ENCODE measurements at places on chromosomes 2 and 18.
A peak's percentile ranks its signal among the peaks of the same experiment; 100 is the strongest.

GRCh38 chr18:47795434-47795814 lies 135.0 kb downstream of the SMAD2 start:
- DNase-seq: no peak

DNA sequence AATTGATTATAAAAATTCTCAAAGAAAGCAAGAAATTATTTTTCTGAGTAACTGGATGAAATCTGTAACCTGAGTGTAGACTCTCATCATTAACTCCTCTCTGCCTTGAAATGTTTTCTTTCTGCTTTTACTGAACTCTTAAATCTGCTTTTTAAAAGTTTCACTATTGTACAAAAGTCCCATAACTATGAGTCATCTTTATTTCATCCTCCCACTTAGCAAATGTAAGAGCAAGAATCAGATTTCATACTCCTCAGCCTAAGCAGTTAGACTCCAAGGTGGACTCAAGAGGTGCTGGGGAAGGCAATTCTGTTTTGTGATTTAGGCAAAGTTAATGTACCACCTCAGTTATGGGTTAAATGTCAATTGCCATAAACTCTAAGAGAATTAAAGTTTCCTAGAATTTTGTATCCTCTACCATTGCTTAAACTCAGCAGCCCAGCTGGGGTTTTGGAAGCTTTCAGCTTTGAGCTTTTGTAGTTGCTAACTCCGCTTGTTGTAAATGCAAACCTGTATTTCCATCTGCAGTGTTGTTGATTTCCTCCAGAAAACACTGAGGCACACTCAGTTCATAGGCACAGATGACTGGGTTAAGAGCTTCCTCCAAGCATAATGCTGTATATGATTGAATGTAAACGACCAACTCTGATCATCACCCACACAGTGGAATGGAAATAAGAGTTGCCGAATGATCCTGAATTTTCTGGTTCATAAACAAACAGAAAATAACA lies 268.8 kb downstream of the ARHGAP15 start:
- no peak for DNase-seq

DNA sequence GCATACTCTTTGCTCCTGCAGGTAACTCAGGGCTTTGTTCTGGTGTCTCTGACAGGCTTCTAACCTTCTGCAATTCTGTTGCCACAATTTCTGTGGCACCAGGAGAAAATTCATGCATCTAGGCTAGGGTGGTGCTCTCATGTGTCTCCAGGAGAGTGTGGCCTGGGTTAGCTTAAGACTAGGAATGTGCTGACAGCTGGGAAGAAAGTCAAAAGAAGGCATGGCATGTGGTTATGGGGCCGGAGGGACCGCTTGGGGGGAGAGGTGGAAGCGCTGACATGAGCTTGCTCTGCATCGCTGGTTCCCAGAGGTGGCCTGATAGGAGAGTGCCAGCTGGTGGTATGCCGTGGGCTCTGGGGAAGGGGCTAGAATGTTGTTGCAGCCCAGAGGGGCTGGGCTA lies 173.3 kb upstream of the TNP1 start:
- no peak for DNase-seq

DNA sequence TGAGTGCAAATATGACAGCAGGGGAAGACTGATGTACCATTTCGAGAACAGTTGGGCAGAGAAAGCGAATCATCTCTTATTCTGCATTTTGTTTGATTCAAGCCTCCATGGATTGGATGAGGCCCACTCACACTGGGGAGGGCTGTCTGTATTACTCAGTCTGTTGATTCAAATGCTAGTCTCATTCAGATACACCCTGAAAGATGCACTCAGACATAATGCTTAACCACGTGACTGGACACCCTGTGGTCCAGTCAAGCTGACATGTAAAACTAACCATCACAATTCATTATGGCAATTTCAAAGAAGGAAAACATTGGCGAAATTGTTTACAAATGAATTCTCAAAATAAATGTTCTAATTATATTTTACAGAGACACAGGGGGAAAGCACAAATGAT lies 1210.2 kb downstream of the DPP10 start:
- no peak for DNase-seq

- no peak for DNase-seq
Measured at GRCh38 chr2:170713543-170714380, 1.4 kb upstream of the SP5 start.

GRCh38 chr2:11752906-11753305 lies 6.5 kb downstream of the LPIN1 start:
- DNase-seq: no peak

- DNase-seq: no peak
Measured at GRCh38 chr18:31595121-31595771, 3.6 kb downstream of the TTR start.

- no peak for DNase-seq
Measured at GRCh38 chr2:9756692-9757250, 86.5 kb upstream of the TAF1B start.

- DNase-seq: no peak
Measured at GRCh38 chr2:73203055-73203681, 794 bp downstream of the NOTO start.

DNA sequence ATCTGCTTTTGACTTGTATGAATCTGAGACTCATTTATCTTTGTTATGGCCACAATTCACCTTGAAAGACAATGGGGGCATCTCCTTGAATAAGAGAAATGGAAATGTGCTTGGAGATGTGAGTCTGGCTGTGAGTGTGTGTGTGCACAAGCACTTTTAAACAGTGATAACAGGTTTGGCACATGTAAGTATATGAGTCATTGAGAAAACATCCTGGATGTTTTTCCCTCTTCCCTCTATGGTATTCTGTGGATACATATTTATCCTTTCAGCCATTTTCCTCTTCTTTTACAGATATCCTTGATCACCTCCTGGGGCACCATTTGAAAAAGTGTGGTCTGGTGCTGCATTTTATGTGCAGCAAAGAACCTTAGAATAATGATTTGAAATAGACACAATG lies 317.3 kb upstream of the THUMPD2 start:
- DNase-seq: no peak

DNA sequence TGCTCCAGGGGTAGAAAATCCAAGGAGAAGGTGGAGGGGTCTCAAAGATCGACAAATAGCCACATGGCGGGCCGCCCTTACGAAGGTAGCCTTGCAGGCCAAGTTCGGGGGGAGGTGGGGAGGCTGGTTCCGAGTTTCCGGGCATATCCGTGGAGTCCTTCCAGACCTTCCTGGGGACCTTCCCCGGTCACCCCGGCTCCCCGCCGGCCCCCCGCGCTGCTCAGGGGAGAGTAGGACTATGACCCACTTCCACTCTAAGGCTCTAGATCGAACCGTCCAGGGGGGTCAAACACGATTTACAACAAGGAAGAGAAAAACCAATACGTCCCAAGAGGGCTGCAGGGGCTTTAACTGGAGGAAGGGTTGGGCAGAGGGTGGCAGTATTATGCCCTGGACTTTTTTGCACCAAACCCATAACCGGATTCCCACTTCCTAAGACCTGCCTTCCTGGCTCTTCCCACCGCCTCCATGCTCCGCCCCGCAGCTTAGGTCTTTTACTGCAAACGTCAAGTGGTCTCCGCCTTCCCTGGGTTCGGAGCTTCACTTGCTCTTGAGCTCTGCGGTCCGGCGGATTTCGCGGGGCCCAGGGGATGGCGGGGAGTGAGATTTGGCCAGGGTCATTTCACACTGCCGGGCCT lies 779 bp upstream of the LYPD6 start:
- DNase-seq: no peak

- no peak for DNase-seq
Measured at GRCh38 chr2:15412779-15413178, 148.4 kb downstream of the NBAS start.

DNA sequence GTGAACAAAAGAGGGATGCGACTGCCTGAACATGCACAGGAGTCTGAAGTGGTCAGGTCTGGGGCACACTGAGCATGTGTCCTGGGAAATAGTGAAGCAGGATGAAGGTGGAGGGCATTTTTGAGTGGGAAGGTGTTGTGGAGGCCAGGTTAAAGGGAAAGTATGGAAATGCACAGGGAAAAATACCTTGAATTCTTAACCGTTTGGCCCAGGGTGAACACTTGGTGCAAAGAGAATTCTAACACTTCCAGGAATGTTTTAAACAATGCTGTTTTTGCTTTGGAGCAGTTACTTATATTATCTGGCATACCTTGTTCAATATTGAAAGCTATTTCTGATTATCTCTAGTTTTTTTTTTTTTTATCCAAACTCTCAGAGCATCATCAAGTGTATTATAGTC lies 623.5 kb downstream of the DCC start:
- no peak for DNase-seq

GRCh38 chr2:74584088-74584645 lies 29.6 kb downstream of the DOK1 start:
- DNase-seq: no peak

DNA sequence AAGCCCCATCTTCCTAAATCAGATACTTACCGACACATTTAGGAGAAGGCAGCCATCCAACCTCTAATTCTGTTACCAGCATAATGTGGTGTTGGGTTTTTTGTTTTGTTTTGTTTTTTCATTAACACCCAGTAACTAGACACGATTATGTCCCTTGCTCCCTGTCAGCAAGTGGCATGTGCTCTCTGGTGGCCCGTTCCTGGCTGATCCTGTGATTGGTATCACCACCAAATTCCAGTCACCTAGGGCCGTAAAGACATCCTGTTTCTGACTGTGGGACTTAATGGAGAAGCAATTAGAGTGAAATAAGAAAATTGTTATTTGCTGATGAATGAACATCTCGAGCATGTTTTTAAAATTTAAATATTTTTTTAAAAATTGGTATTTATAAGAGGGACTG lies 5.9 kb upstream of the DLX1 start:
- no peak for DNase-seq

DNA sequence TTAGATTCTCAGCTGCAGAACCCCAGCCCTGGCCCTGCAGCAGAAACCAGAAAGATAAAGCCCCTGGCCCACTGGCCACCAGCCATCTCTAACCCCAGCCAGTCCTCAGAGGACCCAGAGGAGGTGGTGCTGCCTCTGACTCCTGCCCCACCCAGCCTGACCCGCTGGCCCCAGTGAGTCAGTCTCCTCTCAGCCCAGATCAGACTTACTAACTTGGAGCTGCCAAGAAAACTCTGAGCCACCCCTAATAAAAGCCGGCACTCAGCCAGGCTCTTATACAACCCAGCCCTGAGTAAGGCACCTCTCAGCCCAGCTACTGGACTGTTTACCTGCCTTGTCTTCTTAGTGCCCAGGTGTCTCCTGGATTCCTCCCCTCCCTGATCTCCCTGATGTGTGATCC lies 2.0 kb downstream of the SLC14A2 start:
- peak; percentile 77 for DNase-seq

DNA sequence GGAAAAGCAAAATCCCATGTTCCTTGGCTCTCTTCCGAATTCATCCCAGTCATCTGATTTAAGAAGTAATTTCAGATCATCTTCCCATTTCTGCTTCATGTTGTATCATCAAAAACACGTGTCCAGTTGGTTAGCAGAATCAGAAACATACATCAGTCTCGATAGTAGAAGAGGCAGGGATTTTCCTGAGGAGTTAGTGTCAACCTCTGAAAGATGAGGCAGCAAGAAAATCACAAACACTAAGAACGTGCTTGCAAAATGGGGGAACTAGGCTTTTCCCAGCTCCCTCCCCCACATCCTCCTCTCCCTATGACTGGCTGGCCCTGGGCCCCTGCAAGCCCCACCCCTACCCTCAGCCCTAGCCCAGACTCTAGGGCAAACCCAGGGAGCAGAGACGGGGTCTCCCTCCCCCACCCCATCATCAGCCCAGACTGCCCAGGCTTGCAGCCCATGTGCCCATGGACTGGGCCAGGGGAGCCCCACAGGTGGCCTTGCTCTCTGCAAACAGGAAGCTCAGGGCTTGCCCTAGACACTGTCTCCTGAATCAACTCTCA lies 161.0 kb upstream of the ID2 start:
- no peak for DNase-seq

GRCh38 chr18:66749030-66749429 lies 145.1 kb upstream of the CDH19 start:
- no peak for DNase-seq

DNA sequence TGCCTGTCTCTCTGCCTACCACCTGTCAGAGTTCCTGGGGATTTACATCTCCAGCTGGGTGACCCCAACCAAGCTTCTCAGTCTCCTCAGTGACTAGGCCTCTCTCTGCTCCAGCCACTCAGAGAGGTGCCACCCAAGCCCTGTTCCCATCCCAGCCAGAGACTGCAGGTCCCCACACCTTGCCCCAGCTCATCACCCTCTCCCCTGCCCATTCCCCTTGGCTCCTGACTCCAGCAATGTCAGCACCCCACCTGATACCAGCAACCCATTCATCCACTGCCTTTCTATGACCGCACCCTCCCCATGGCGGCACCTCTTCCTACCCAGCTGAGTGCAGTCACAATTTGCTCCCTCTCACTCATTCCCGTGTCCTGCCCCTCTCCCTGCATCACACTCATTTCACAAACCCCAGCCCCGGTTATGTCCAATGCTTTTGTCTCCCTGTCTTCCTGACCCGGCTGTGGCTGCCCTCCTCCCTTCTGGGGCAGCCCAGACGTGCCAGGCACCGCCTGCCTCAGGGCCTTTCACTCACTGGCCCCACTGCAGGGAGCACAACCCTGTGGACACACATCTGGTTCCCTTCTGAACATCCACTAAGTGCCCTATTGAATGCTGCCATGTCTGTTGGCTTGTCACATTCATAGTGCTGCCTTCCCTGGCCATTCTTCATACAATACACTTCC lies 494.8 kb upstream of the HS6ST1 start:
- DNase-seq: no peak

DNA sequence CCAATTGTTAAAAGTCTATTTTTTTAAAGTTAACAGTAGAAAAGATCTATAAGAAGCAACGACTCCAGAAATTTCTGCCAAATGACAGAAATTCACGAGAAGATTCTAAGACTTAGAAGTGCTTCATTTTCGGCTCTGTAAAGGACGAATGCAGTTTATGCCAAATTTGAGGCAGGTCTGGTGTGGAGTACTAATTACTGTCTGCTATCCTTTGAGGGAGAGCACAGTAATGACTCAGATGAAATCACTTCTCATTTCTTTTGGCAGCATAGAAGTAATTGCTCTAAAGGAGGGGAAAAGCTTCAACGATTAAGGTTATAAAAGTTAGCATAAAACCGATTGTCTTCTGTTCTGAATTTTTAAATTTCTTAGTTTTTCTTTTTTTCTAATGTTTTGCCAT lies 11.4 kb downstream of the G6PC2 start:
- DNase-seq: no peak

DNA sequence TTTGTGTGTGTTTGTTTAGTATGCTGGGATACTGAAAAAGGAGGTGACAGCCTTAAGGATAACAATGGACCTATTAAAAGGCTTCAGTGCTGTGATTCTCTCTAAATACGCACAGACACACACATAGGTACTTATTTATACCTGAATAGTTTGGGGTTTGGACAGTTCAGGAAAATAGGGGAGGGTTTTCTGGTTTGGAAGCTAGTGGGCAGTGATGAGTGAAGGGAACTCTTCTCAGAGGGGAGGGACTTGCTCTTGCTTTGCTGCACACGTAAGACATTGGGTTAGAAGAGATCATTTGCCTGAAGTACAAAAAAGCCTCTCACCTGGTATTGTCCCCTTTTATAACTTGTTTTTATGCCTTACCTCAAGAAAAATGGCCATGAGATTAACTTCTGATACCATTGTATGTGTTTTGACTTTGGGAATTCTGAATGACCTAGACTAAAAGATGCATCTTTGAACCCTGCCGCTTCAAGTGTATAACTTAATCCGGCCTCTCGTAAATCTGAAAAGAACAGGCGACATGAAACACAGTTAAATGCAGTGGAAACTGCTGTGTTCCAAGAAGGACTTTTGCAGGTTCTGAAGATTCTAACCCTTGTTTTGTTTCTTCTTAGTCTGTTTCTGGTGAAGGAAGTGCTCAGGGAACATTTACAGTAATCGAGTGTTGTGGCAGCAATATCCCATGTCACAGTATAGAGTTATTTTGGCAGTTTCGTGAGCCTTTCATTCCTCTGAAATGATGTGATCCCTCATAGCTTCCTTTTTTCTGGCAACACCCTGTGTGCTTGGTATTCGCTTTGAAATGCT lies 2.5 kb downstream of the CRIM1 start:
- DNase-seq: peak; percentile 37

Measured in tibial nerve (tissue), 4 donors.